Trophoblast cell (in vitro differentiated cells and primary cell): ENCODE measurements at places on chromosomes 5 and 9.

DNA sequence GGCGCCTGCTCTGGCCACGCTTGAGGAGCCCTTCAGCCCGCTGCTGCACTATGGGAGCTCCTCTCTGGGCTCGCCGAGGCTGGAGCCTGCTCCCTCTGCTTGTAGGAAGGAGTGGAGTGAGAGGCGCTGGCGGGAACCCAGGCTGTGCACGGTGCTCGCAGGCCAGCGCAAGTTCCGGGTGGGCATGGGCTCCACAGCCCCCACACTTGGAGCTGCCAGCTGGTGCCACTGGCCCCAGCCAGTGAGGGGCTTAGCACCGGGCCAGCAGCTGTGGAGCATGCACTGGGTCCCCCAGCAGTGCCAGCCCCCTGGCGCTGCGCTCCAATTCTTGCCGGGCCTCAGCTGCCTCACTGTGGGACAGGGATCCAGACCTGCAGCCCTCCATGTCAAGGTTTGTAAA, 122.1 kb upstream of the CD180 start:
- DNase-seq = no peak

- no peak for DNase-seq
Measured at GRCh38 chr9:124222918-124223720, 34.6 kb upstream of the NEK6 start.

DNA sequence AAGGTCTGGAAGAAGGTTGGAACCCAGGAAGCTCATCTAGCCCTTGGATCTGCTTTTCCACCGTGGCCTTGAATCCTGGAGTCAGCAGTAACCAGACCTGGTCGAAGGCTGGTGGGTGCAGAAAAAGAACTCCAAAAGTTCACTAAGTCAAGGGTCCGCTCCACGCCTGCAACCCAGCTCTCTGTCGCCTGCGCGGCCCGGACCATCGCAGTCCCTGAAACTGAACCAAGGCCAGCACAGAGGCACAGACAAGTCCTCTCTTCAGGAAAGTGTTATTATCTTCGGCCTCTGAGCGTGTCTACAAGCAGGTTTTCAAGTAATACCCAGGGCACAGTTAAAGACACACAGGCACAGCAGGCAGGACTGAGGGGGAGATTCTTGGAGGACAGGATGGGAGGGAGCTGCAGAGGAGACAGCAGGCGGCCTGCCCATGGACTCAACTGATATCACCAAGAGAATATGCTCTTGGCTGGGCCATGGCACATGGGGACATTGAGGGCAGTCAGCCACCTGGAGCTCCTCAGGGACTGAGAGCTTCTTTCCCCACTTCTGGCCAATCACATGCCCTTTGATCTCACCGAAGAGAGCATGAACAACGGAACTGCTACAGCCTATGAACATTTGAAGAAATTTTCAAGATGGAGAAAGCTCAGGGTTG, 45.8 kb upstream of the SEMA4D start:
- DNase-seq = no peak

DNA sequence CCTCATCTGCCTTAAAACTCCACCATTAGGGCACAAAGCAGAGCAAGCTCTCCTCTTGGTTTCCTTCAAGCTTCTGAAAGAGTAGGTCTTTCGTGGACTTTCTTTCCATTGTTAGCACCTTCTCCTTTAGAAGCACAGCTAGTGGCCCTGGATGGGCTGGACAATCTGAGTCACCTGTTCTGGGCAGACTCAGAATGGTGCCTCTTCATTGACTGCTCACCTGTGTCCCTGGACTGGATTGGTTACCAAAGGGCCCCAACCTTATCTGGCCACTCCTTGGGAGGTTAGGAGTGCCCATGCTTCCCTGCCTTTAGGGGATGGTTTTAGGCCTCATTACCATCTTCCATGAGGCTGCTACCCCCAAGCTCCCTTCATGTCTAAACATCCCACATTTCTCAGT, 23.2 kb downstream of the TMEM174 start:
- DNase-seq = no peak

GRCh38 chr5:6576861-6577501, 55.9 kb downstream of the NSUN2 start:
- peak; percentile 72 for DNase-seq

DNA sequence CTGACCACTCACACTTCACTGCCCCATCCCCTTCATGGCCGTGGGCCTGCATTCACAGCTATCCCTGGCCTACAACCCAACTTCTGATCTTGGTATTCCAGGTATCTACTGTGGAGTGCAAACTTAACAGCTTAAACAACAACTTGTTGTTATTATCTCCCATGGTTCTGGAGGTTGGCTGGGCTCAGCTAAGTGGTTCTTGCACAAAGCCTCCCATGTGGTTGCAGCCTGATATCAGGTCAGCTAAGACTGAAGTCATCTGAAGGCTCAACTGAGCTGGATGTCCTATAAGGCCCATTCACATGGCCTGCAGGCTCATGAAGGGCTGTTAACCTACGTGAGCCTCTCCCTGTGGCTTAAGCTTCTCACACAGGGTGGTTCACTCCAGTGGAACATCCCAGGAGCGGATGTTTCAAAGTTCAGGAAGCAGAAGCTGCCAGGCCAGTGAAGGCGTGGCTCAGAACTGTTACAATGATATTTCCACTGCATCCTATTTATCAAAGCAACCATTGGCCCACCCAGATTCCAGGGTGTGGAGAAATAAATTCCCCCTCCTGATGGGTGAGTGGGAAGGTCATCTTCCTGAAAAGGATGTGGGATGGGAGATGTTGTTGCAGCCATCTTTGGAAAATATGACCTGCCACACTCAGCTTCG, 30.0 kb upstream of the TRIO start:
- peak; percentile 71 for DNase-seq

DNA sequence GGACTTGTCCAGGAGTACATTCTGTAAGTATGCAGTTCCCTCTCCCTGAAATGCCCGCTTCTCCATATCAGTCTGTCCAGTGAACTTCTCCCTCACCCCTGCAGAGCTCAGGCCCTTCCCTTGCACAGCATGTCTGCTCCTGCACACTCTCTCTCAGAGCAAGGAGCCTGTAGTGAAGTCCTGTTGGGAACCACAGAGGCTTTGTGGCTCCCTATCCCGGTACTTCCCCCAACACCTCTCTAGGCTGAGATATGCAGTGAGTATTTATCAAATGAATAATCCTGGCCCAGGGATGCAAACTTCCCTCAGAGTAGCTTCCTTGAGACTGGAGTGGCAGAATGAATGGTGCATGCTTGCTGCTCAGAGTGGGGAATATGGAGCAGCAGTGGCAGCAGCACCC, 48.8 kb downstream of the POC5 start:
- no peak for DNase-seq

GRCh38 chr5:33195431-33196165, 245.2 kb upstream of the TARS1 start:
- DNase-seq = peak; percentile 87

DNA sequence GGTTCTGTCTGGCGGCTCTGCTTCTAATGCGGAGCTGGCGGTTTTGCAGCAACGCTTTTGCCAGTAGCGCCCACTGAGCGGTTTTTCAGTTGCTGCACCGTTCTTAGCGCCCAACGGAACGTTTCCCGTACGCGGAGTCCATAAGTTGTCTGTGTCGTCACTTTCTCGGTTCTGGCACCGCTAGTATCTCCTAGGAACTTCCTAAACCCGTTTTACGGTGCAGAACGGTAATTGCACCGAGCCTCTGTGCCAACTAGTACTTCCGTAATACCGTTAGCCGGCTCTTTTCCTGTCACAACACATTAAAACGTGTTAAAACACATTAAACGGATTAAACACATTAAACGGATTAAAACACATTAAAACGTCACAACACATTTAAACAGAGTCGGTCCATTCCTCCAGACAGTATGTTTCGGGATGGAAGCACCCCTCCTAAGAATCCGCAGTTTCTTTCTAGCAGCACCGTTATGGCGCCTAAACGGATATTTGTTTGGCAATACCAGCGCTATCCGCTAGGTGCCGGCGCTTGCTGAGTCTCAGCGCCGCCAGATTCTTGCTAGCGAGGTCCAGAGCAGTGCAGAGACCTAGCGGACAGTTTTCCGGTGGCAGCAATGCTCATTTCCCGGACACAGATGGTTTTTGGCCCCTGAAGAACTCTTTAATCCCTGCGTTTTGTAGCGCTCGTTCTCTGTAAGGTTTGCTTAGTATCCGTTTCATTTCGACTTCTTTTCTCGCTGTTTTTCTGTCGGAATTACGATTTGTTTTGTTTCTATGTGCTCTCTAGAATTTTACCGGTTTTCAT, 45.4 kb downstream of the ANXA2R start:
- DNase-seq = peak; percentile 95

DNA sequence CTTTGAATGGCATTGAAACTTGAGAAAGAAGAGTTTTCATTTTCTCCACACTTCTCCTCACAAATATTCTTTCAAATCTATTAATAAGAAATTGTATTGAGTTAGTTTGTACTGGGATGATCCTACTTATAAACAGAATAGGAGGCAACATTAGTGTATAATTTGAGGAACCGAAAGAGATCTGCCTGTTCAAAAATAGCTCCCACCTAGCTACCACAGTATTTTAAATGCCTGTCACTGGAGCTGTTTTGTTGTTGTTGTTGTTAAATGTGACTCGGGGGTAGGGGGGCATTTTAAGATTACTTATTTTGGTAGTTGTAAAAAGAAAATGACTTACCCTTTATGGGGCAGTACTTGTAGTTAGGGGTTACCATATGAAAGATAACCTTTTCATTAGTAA, 20.1 kb upstream of the HAPLN1 start:
- DNase-seq = no peak

DNA sequence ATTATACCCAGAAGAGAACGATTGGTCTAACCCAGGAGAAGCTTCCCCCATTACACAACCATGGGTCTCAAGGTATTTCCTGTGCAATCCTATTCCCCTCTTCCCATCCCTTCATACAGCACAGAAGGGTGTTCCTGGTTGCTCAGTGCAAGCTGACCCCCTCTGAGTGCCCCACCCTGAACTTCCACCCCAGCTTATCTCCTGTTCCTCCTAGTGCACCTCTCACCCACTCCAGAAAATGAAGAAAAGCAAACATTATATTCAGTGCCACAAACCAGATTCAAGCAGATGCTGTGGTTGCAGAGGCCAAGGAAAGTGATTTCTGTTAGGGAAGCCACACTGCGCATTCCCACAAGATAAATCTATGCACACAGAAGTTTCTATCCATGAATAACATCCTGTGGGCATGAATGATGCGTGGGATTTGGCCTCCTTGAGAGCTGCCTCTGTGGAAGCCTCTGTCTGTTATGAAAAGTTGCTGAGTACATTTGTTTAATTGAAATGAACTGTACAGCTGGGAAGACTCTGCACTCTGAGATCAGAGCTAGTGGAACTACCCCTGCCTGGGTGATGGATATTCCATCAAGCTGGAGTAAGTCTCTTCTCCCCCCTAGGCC, 2.2 kb upstream of the OR2S2 start:
- no peak for DNase-seq

GRCh38 chr5:25056836-25057235, 412.1 kb upstream of the CDH10 start:
- no peak for DNase-seq

- no peak for DNase-seq
Measured at GRCh38 chr9:86670076-86670475, 277.2 kb downstream of the GAS1 start.

- DNase-seq = no peak
Measured at GRCh38 chr9:133666387-133666786, 30.2 kb downstream of the DBH start.

DNA sequence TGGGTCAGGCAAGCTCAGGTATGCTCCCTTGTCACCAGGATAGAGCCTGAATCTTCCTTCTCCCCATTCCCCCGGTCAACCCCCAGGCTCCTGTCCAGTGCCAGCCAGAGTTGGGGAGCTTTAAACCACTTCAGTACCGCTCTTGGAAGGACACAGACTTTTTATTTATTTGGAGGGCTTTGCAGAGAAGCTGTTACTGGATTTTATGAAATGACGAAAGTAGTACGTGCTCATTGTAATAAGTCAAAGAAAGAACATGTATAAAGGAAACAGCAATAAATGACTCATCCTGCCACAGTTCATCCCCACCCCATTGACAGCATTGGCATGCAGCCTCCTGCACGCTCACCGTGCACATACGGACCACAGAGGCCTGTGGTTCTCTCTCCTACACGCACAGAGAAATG, 230.3 kb downstream of the AUH start:
- DNase-seq = peak; percentile 14

GRCh38 chr5:157870837-157871834, 12.2 kb upstream of the CLINT1 start:
- peak; percentile 78 for DNase-seq

- DNase-seq = no peak
Measured at GRCh38 chr9:110897943-110898342, 140.3 kb downstream of the LPAR1 start.

DNA sequence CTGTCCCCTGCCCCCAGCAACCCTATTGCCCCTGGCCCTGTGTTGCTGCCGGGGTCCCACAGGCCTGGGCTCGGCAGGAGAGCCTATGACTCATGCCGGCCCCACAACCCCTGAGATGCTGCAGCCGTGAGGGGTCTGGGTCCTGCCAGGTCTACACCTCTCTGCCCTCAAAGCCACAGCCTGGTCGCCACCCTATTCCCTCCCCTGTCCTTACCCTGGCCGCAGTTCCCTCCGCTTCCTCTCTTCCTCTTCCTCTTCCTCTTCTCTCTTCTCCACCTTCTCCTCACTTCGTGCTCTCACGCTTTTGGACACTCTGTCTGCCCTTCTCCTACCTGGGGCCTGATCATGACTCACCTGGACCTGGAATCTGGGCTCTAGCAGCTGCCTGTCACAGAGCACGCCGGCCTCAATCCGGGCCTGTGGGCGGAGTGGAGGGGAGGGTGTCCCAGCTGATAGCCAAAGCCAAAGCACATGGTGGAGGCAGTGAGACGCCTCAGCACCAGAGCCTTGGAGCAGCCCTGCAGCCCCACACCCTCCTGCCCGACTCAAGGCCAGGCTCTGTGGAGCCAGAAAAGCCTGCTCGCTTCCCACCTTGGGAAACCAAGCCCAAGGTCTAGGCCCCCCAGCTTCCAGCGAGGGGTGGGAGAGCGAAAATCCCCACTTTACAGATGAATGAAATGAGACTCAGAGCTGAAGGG, 26.8 kb upstream of the CSF1R start:
- DNase-seq = peak; percentile 97

GRCh38 chr5:821504-821903, 29.3 kb downstream of the ZDHHC11 start:
- no peak for DNase-seq

DNA sequence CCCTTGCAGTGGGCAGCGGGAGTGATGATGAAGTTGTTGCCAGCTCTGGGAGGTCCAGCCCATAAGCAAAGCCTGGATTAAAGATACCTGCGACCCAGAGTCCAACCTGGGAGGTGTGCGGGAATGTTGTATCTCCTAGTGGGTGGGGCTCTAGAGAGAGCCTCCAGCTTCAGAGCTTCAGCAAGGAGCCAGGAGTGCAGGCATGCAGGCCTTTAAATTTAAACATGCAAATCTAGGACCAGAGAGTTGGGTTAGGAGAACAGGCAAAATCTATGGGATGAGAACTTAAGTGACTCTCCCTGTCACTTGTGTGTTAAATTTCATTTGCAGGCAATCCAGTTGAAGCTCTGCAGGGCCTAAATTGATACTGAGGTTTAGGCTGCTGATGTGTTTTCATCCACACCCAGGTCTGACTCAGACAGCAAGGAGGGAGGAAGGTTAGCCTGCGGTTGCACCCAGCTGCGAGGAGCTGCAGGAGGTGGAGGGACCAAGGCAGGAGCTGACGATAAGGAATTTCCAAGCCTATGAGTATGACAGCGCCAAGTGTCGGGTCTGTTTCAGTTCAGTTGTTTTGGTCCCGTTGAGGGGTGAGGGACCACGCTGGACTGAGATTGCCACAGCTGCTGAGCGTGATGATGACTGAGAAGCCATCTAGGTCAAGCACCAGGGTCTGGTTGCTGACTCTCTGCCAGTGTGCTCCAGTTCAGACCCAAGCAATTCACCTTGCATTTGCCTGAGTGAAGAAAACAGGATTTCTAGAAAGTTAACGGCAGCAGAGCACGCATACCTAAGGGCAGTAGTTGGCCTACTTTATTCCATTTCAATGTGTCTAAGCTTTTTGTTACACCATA, 243.0 kb downstream of the ICE1 start:
- DNase-seq = no peak

- DNase-seq = no peak
Measured at GRCh38 chr5:153824909-153825308, 213.8 kb downstream of the FAM114A2 start.
